ENCODE measurements at places on chromosomes 3 and 15.

DNA sequence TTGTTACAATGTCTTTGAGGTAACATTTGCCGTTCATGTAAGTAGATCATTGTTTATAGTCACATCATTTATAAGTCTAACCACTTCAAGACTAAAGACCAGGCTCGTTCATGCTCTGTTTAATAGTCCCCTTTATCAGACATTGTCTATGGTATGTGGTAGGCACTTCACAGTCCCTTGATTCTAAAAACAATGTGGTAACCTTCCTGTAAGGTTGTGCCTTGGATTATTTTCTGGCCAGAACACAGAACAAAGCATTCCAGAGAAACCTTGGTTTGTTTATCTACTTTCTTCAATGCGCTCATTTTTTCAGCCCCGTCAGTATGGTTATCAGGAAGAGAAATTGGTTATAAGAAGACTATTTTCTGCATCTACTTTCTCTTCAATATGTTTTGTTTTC is 16.3 kb upstream of the ST3GAL6 start:
- H3K36me3 ChIP-seq = no peaks in the 10 kb centered on the region
- ATAC-seq = no peak

- no peaks in the 10 kb centered on the region for H3K27me3 ChIP-seq
- no peak overlapping the region for H3K4me3 ChIP-seq
- H3K36me3 ChIP-seq = peaks cover 66% of the 10 kb centered on the region
- H3K27ac ChIP-seq = no peak overlapping the region
- peaks cover 30% of the 10 kb centered on the region for H3K4me1 ChIP-seq
These were observed 6.3 kb downstream of the AEN start for GRCh38 chr15:88627463-88627862.

- no peaks in the 10 kb centered on the region for H3K4me1 ChIP-seq
- no peak overlapping the region for H3K4me3 ChIP-seq
- no peaks in the 10 kb centered on the region for H3K36me3 ChIP-seq
- no peak overlapping the region for H3K27ac ChIP-seq
- H3K27me3 ChIP-seq = peaks cover 12% of the 10 kb centered on the region
- ATAC-seq = no peak
These were observed 28.6 kb downstream of the PAQR9 start for GRCh38 chr3:142934887-142935269.

GRCh38 chr3:49790626-49791411 is 4.5 kb upstream of the IP6K1 start:
- no peaks in the 10 kb centered on the region for H3K4me1 ChIP-seq
- no peak for ATAC-seq
- no peaks in the 10 kb centered on the region for H3K27me3 ChIP-seq
- no peak overlapping the region for H3K4me3 ChIP-seq

DNA sequence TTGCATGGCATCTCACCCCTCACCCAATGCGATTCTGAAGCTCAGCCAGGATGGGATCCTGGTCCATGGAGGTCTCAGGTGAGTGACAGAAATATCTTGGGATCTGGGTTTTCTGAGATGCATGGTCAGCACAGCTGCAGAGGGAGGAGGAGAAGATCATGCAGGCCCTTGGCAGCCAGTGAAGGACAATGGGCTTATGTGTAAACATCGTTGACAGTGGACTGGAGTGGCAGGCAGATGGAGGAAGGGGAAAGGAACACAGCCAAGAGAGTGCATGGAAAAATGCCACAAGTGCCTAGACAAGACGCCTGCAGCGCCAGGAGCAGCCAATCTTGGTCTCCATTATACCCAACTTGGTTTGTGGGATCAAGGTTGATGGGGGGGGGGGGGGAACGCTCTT is 347.9 kb downstream of the MCTP2 start:
- no peaks in the 10 kb centered on the region for H3K4me1 ChIP-seq
- no peak overlapping the region for H3K27ac ChIP-seq
- H3K36me3 ChIP-seq = no peaks in the 10 kb centered on the region
- no peaks in the 10 kb centered on the region for H3K27me3 ChIP-seq
- no peak for ATAC-seq

DNA sequence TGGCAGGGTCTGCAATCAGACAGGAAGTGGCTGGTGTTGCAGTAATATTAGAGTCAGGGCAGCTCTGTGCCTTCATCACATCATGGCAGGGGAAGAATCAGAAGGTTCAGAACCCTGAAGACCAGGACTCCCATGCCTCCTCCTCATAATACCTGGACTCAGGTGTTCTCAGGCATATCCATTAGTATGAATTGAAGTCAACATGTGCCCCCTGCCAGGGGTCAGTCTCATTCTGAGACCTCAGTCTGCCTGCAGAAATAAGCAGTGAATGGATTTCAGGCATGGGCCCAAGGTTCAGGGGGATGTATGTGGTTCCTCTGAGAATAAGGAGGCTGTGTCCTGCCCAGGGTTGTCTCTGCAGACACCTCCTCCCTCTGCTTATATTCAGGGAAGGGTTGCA is 74.2 kb downstream of the SPSB4 start:
- no peak for ATAC-seq
- no peaks in the 10 kb centered on the region for H3K4me1 ChIP-seq
- no peaks in the 10 kb centered on the region for H3K27me3 ChIP-seq
- no peaks in the 10 kb centered on the region for H3K36me3 ChIP-seq

GRCh38 chr15:74956648-74957475 is at the start of gene RPP25:
Gene RPP25, minus strand, starts transcription at chr15:74956772. Its CDS starts 189 bp downstream, at chr15:74956583.
- H3K4me3 ChIP-seq = peak within 1 kb of the TSS; percentile 65
- H3K4me1 ChIP-seq = peaks cover 57% of the 10 kb centered on the region
- H3K27ac ChIP-seq = peak within 1 kb of the TSS; percentile 67
- ATAC-seq = peak; percentile 90
- H3K27me3 ChIP-seq = peaks cover 71% of the 10 kb centered on the region

- H3K4me1 ChIP-seq = no peaks in the 10 kb centered on the region
- H3K4me3 ChIP-seq = no peak overlapping the region
- H3K27me3 ChIP-seq = no peaks in the 10 kb centered on the region
These were observed 33.8 kb upstream of the CTSH start for GRCh38 chr15:78978601-78979179.

DNA sequence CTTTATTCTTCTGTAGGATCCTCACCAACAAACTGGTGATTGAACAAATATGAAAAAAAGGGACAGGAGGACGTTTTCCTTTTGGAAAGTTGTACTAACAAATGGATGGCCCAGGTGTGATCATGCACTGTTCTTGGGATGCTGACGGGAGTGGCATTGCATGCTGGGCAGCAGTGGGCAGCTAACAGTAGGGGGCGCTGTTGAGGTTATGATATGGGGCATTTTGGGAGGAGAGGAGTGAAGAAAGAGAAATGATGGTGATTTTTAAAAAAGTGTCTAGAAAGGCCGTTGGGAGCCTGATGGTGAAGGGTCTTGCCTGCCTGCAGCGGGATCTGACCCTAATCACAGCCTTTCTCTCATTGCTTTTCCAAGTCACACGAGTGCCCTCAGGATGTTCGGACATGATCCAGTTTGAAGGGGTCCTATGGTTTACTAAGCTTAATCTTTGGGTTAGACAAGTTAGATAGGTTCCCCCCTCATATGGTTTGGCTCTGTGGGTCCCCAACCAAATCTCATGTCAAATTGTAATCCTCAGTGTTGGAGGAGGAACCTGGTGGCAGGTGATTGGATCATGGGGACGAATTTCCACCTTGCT is 46.2 kb upstream of the PRTG start:
- H3K4me1 ChIP-seq = no peaks in the 10 kb centered on the region
- no peak overlapping the region for H3K4me3 ChIP-seq
- H3K27me3 ChIP-seq = no peaks in the 10 kb centered on the region
- no peak overlapping the region for H3K27ac ChIP-seq
- H3K36me3 ChIP-seq = no peaks in the 10 kb centered on the region

GRCh38 chr3:34886443-34886842 is 752.9 kb upstream of the ARPP21 start:
- H3K4me1 ChIP-seq = no peaks in the 10 kb centered on the region
- H3K27ac ChIP-seq = no peak overlapping the region
- no peak for ATAC-seq

- no peaks in the 10 kb centered on the region for H3K4me1 ChIP-seq
- H3K36me3 ChIP-seq = no peaks in the 10 kb centered on the region
- no peak overlapping the region for H3K4me3 ChIP-seq
- H3K27ac ChIP-seq = no peak overlapping the region
These were observed 141.5 kb downstream of the GADL1 start for GRCh38 chr3:30752970-30753369.

DNA sequence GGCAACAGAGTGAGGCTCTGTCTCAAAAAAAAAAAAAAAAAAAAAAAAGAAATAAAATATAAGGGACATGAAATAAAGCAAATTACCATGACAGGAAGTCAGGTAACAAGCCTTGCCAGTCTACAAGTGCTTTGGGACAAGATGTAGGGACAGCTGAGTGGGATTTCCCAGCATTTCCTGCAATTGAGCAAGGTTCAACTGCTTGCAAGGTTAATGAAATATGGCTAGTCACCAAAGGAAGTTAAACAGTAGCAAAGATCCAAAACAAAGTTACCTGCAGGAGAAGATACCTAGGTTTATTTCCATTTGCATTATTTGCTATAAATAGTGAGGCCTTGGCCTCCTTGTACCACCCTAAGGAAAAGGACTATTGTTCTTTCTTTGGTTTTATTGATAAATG is 22.3 kb upstream of the CNOT10 start:
- H3K27ac ChIP-seq = no peak overlapping the region
- no peak overlapping the region for H3K4me3 ChIP-seq

DNA sequence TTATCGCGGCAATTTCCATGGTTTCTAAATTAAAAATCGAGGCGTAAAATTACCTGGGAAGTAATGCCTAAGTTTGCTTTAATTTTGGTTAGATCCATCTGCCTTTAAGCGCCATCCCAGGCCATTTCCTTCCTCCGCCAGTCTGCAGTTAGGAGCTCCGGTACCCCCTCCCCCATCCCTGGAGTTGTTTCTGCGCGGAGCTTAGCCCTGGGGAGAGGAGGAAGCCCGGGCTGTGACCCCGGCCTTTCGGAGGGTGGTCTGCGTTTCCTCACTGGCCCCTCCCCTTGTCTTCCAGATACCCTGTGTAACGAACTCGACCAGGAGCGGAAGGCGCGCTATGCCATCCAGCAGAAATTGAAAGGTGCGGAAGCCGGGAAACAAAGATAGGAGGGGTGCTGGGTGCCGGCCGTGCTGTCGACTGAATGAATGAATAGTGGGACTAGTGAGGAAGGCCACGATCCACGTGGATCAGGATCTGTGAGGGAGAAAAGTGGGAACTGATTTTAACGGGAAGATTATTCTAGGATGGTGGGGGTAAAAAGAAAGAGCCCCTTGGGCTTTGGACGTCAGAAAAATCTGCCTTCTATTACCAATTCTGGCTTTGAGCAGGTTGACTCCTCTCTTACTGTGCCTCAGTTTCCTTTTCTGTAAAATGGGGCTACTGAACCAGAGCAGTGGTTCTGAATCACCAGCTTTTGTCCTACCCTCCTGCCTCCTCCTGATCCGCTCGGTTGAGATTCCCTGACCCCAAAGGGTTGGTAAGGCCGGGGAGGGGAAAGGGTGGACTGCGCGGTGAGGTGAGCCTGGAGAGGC is 6.7 kb downstream of the RNU6-1 start:
- H3K36me3 ChIP-seq = no peaks in the 10 kb centered on the region
- H3K4me3 ChIP-seq = peak overlapping the region; percentile 48
- peaks cover 81% of the 10 kb centered on the region for H3K27me3 ChIP-seq
- H3K4me1 ChIP-seq = peaks cover 65% of the 10 kb centered on the region

GRCh38 chr3:78911394-78911793 is 856.4 kb downstream of the ROBO1 start:
- no peak for ATAC-seq
- no peak overlapping the region for H3K4me3 ChIP-seq
- no peak overlapping the region for H3K27ac ChIP-seq

GRCh38 chr15:96351761-96352603 is 21.5 kb downstream of the NR2F2 start:
- no peak overlapping the region for H3K4me3 ChIP-seq
- peak overlapping the region; percentile 93 for H3K27ac ChIP-seq
- peak; percentile 5 for ATAC-seq

GRCh38 chr3:67685499-67685898 is 31.1 kb upstream of the SUCLG2 start:
- H3K27ac ChIP-seq = no peak overlapping the region
- H3K36me3 ChIP-seq = no peaks in the 10 kb centered on the region
- no peak overlapping the region for H3K4me3 ChIP-seq
- H3K27me3 ChIP-seq = no peaks in the 10 kb centered on the region
- H3K4me1 ChIP-seq = no peaks in the 10 kb centered on the region

- no peaks in the 10 kb centered on the region for H3K27me3 ChIP-seq
- no peaks in the 10 kb centered on the region for H3K4me1 ChIP-seq
- H3K27ac ChIP-seq = no peak overlapping the region
These were observed 70.2 kb upstream of the PIK3R4 start for GRCh38 chr3:130816561-130817445.

- no peak for ATAC-seq
- H3K27ac ChIP-seq = no peak overlapping the region
- H3K4me1 ChIP-seq = no peaks in the 10 kb centered on the region
- H3K27me3 ChIP-seq = no peaks in the 10 kb centered on the region
- no peak overlapping the region for H3K4me3 ChIP-seq
- no peaks in the 10 kb centered on the region for H3K36me3 ChIP-seq
These were observed 220.1 kb downstream of the MCTP2 start for GRCh38 chr15:94451466-94451865.

DNA sequence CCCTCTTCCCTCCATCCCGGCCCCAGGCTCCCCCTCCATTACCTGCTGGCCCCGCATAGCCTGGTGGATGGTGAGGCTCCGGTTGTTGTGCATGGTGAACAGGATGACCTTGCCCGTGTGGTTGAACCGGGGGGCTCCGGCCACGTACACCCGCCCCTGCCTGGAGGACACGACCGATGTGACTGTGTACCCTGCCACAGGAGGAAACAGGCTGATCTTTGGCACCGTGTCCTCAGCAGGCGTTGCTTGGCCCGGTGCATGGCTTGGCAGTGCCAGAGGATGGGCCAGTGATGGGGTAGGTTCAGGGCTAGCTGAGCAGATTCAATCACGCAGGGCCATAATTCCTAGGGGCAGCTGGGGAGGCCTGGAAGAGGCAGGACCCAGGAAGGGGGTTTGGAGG is 58.1 kb downstream of the FEM1B start:
- H3K27me3 ChIP-seq = no peaks in the 10 kb centered on the region
- no peaks in the 10 kb centered on the region for H3K36me3 ChIP-seq
- H3K4me1 ChIP-seq = peaks cover 10% of the 10 kb centered on the region
- H3K27ac ChIP-seq = peak overlapping the region; percentile 54
- peak; percentile 20 for ATAC-seq
- H3K4me3 ChIP-seq = no peak overlapping the region

DNA sequence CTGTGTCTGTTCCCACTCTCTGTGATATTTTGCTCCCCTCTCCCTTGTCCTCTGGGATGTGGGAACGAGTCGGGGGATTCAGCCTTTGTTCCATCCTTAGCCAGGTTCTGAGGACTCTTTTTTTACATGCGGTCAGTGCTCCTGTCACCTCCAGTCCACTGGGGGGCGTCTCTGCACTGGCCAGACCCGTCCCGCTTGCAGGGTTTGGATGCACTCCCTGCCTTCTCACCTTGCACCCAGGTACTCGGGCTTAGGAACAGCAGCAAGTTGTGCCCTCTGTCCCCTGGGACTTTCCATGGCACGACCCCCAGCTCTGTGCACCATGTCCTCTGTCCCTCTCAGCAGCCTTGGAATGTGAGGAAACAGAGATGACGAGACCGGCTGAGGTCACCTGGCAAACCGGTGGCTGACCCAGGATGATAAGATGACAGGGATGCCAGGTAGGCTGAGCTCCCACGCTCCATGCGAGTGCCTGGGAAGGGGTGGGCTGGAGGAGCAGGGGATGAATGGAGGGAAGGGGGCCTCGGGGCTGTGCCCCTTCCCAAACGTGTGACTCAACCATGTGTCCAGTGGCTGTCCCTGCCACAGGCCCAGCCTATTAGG is 27.3 kb upstream of the FGD5 start:
- H3K27me3 ChIP-seq = peaks cover 14% of the 10 kb centered on the region
- peaks cover 11% of the 10 kb centered on the region for H3K4me1 ChIP-seq
- H3K36me3 ChIP-seq = no peaks in the 10 kb centered on the region
- no peak overlapping the region for H3K27ac ChIP-seq
